ENCODE measurements at places on chromosomes 11 and 22.

GRCh38 chr11:85673393-85673792 lies 8.5 kb upstream of the CREBZF start:
- DNase-seq, result no peak

DNA sequence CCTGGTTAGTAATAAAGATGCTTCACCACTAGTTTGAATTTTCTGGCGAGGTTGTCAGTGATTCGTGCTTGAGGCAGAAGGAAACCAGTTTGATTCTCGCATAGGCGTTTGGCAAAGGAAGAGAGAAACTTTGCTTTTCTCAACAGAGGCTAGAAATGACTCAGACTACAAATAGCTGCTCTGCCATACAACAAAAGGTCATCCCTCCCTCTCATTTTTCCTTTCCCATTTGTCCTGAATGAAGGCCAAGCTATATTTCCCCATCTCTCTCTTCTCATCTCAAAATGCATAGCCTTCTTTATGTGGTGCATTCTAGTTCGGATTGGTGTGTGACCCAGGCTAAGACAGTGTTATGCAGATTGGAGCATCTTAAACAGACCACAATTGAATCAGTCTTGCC lies 741.4 kb downstream of the NTM start:
- peak; percentile 67 for DNase-seq

DNA sequence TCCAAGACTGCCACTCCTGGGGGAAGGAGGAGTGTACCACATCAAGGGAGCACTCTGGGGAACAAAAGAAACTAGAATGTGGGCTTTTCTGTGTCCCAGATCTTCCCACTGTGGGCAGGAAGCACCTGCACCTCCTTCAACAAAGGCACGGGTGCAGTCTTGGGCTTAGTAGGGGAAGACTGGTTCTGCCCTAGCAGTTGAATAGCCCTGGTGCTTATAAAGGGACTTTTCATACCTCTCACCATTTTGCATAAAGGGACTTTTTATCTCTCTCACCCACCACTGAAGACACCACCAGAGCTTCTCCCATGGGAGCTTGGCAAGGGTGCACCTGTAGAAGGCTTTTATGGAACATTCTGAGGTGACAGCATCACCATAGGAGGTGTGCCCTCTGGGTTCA lies 65.8 kb upstream of the MS4A8 start:
- no peak for DNase-seq

- DNase-seq, result no peak
Measured at GRCh38 chr22:50209893-50210292, 9.1 kb downstream of the SELENOO start.

DNA sequence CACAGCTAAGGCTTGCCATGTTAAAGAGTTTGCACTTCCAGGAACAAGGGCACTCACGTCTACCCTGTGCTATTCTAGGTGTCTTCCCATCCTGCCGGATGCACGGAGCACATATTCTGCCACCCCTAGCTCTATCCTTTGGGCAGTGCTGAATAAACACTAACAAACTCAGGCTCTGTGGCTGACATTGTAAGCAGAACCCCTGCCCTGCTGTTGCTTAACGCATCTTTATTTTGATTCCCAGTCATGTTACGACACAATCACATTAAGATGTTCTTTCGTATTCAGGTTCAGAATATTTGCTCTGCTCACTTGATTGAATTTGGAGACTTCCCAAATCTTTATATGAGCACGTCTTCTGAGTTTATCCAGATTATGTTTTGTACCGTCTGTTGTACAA lies 3.7 kb upstream of the HDHD5 start:
- no peak for DNase-seq

DNA sequence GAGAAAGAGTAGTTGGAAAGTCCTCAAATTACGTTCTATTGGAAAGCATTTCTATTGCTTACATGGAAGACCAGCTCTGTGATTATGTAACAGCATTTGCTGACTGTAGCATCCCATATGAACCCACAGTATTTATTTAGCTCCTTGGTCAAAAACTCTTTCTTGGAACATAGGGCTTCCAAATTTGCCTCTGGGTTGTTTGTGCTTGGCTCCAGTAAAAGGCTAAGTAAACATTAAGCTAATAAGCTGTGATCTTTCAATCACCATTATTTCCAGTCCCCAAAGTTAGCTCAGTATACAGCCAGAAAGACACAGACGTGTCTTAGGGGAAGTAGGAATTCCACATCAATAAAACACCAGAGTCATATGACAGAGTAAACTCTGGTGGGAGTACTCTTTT lies 668.8 kb downstream of the DLG2 start:
- no peak for DNase-seq

GRCh38 chr11:107218123-107219013 lies 200.1 kb upstream of the GUCY1A2 start:
- DNase-seq, result no peak

DNA sequence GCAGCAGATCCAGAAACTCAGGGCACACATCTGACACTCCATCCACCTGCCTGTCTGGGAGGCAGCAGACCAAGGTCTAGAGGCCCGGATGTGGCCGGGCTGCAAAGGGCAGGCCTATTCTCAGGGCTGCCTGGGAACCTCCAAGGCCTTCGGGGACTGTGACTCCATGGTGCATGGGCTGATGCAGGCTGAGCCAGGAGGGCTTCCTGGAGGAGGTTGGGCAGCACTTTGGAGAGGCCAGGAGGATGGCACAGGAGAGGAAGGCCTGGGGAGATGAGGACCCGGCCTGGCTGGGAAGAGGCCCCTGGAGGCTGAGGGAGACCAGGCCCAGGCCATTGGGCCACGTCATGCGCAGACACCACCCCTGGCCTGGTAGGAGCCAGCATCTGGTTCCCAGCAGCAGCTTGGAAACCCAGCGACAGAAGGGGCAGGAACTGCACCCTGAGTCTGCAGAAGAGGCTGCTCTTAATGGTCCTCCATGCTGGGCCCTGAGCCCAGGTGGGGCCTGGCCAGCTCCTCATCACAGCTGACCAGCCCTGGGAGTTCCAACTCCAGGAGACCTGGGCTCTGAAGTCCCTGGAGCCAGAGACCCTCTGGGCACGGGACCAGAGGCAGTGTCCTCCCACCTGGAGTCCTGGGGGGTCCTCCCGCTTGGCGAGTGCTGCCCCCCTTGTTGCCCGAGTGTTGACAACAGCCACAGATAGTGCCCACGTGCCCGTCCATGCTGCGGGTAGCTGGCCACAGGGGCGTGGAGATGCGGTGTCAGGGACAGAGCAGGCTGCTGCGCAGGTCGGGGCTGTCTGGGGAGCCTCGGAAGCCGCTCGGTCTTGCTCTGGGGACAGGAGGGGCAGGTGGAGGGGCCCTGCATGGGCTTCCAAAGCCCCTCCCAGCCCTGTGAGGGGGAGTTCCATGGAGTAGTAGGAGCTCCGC lies 5.5 kb downstream of the PHLDA2 start:
- DNase-seq, result no peak

DNA sequence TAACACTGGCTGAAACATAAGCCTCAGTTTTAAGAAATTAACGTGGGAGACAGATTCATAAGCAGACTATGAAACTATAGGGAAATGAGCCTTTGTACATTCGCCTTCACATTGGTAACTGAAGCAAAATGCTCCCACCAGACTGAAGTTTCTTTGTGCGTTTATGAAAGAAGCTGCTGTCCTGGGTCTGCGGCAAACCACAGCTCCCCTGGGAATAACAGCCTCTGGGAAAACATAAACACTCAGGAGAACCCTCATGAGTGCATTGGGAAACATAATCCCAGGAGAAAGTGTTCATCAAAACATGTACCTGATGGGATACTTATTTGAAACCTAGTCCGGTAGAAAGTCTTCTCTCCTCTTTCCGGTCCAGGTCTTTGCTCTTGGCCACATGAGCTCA lies 193.1 kb upstream of the LARGE1 start:
- DNase-seq, result no peak

DNA sequence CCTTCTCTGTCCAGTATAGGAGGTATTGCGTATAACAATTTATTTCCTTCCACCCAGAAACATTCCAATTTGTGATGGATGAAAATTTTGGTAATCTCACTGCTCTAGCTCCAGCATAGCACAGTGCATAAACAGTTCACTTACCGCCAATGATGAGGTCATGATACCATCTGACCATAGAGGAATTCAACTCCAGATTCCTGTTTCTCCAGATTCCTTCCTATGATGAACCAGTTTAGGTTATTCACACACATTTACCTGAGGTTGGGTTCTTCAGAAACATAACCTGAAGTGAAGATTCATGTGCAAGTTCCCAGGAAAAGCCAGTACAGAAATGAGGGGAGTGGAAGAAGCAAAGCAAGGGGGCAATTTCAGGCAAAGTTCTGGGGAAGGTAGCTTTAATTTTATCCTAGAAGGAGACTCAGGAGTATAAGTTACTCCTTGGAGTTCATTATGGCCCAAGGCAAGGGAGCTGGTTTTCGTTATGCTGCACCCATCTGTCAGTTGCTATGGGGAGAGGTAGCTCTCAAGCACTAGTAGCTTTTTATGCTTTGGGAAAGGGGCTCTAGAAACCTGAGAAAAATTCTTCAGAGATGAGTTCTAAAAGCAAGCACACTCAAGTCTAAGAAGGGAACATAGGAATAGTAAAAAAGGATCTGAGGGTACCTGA lies 121.6 kb downstream of the CASP12 start:
- no peak for DNase-seq

DNA sequence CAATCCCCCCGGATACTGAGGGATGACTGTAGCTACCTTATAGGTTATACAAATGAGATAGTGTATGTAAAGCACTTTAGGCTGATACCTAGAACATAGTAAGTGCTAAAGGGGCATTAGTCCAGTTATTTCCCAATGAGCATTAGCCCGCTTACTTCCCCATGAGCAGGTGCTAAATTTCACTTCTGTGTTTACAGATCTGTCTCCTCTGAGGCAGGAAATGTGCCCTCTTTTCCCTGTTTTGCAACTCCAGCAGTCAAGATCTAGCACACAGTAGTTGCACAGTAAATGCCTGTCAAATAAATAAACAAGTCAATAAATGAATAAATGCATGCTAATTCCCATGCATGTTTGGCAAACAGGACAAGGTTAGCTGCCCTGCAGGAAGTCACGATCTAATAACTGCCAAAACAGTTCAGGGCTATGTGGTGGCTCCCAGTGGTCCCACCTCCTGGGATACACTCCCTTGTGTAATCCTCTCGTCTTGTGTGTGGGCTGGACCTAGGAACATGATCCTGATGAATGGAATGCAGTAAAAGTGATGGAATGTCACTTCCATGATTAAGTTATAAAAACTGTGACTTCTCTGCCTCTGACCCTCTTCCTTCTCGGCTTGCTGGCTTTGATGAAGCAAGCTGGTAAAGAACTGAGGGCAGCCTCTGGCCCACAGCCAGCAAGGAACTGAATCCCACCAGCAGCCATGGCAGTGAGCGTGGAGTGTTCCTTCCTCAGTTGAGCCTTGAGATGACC lies 459.0 kb downstream of the SOX6 start:
- no peak for DNase-seq

- no peak for DNase-seq
Measured at GRCh38 chr22:40552070-40552469, 84.4 kb downstream of the MRTFA start.

DNA sequence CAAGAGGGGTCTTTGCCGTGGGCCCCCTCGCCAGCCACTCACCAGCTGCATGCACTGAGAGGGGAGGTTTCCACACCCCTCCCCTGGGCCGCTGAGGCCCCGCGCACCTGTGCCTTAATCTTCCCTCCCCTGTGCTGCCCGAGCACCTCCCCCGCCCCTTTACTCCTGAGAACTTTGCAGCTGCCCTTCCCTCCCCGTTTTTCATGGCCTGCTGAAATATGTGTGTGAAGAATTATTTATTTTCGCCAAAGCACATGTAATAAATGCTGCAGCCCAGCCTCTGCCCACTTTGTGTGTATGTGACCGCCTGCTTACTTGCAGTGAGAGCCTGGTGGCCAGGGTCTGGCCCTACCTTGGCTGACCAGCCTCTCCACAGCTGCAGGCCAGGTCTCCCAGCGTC lies 2.8 kb upstream of the CRACR2B start:
- DNase-seq, result no peak

GRCh38 chr11:120899720-120900119 lies 124.2 kb upstream of the TBCEL start:
- DNase-seq, result no peak

GRCh38 chr11:27020751-27021150 lies 19.9 kb upstream of the BBOX1 start:
- DNase-seq, result no peak

GRCh38 chr11:104898685-104899013 lies 389 bp upstream of the CASP12 start:
- no peak for DNase-seq

- no peak for DNase-seq
Measured at GRCh38 chr11:12121517-12121916, 11.1 kb downstream of the MICAL2 start.

- DNase-seq, result no peak
Measured at GRCh38 chr22:48262596-48263430, 1500.4 kb downstream of the TBC1D22A start.

DNA sequence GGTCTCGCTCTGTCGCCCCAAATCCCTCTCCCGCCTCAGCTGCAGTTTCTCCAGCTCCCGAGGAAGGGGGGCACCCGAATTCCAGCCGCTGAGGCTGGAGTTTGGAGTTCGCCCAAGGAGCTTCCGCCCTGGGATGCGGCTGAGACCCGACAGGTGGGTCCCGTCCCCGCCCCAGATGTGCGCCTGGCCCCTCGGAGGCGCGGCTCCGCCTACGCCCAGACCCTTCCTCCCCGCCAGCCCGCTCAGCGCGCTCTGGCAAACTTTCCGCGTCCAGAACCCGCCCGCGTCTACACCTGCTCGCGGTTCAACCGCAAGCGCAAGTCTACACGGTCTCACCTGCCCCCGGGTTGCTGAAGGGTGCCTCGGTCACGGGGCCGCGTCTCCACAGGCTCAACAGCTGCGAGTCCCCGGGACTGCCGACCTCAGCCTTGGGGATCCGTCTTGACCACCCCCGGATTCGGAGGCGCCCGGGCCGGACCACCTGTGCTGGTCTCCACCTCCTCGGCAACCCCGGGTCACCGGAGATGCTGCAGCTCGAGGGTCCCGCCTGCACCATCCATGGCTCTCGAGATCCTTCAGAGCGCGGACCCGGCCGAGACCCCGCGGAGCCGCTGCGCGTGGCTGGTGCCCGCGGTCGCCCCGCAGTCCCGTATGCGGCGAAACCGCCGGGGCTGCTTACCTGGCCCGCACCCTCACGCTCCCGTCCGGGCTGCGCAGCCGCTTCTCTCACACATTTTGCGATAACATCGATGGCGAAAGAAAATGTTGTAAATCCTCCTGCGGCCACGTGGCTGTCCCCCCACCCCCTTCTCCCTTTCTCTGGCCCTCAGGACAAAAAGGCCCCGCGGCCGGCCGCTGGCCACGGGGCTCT lies 63.6 kb downstream of the NFAM1 start:
- no peak for DNase-seq

DNA sequence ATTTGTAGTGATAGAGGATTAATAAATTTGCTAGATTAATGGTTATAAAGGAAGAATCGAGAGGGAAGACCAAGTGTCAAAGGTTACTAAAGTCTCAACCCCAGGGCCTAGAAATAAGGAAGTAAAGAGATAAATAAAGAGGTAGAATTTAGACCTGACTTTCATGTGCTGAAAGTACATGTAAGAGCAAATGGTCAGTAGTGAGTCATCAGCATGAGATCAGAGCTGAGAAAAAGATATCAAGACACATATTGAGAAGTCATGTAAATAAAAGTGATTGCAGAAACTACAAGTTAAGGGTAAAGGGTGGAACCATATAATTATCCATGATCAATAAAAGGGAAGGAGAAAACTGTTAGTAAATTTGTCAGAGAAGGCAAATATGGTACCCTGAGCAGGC lies 1.4 kb upstream of the OR8B8 start:
- DNase-seq, result no peak

Measured in AG04449 (cell line).